Left ventricle myocardium superior (tissue), 1 donor: ENCODE measurements at places on chromosomes 2 and 18. TPM values are rescaled to one million over a fixed set of nuclear protein-coding genes. Genes with fewer than 3 reads are reported as not detected.

Gene ANKRD53
- 0.92 TPM for total RNA-seq

Gene LRRC30
- not detected for total RNA-seq

Gene SLC4A5
- 2.2 TPM for total RNA-seq

Gene SCN2A
- total RNA-seq: 0.30 TPM

Gene KCNJ3
- 2.0 TPM for total RNA-seq

GRCh38 chr2:119430023-119430498 lies 1.6 kb upstream of the TMEM37 start:
- DNase-seq: no peak

DNA sequence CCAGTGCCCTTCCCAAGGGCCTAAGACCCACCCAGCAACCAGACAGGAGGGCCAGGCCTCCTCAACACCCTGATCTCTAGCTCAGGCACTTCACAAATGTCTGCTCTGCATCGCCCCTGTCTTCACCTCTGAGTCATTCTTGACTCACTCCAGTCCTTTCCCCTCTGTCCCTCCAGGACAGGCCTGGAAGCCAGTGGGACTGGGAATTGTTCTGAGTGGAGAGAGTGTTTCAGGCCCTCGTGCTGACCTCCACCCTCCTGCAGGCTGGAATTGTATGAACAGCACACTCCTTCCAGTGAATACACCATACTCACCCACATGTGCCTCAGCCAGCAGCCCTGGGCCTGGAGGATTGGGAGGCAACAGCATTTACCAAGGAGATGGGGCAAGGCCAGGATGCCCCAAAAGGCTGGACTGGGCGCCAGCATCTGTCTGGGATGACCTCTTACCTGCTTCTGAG lies 304.2 kb downstream of the CYP26B1 start:
- DNase-seq: peak; percentile 45

DNA sequence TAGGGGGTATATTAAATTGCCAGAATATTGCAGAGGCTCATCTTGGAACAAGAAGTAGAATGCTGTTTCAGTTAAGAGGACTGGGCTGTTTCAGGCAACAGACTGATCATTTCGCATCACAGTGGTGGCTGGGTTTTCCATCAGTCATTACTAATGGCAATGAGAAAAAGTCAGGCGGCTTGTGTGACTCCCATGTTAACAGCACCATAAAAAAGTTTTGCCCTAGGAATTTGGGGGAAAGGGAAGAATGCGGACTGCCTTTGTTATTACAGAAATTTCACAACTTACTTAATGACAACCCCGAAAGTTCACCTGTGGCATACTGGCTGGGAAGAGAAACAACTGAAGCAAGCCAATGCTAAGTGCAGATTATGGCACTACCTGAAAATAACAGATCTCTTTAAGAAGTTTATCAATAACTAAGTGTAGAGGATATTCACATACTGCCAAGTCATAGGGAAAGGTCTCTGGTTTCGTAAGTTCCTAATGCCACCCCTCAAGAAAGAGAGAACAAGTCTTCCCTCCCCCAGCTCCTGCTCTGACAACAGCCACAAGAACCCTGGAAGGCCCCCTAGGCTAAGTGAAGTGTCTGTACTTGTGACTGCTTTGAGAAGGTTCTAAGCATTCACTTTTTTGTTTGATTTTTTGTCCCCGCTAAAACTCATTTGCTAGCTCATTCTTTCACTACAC lies 40.5 kb upstream of the AP1S3 start:
- no peak for DNase-seq

DNA sequence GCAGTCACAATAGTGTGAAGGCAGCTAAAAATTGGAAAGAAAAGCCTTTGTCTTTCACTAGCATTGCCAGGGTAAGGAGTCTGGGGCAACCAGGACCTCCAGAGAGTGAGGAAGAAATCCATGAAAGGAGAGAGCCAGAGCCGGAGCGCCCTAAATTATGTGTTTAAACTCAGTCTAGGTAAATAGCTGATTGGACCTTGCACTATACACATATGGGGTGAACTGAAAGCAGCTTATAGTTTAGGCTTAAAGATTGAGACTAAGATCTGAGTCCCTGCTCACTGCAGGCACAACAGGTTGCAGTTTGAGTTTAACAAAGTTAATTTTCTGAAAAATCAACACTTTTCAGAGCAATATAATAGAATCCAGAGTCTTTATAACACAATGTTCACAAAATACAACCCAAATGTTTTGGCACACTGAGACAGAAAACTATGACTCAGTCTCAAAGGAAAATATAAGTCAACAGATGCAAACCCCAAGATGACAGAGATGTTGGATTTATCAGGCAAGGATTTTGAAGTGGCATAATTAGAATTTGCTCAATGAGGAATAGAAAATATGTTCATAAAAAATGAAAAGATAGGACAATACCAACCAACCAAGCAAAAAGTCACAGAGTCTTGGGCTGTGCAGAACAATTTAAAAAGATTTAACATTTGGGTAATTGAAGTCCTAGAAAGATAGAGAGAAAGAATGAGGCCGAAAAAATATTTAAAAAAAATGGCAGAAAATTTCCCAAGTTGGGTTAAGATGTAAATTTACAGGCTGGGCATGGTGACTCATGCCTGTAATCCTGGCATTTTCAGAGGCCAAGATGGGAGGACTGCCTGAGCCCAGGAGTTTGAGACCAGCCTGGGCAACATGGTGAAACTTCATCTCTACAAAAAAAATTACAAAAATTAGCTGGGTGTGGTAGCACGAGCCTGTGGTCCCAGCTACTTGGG lies 39.6 kb downstream of the DOK1 start:
- no peak for DNase-seq

GRCh38 chr2:57696016-57696415 lies 350.6 kb upstream of the VRK2 start:
- DNase-seq: no peak
